ENCODE measurements at places on chromosomes 12 and 14. TPM values are rescaled to one million over a fixed set of nuclear protein-coding genes. Genes with fewer than 3 reads are reported as not detected.

TMTC3 gene
- 26.4 TPM for total RNA-seq

LIMA1 gene
- 98.6 TPM for total RNA-seq

GALNT8 gene
- not detected for total RNA-seq

TOGARAM1 gene
- total RNA-seq = 9.2 TPM

RDH11 gene
- 73.2 TPM for total RNA-seq

TAS2R30 gene
- 2.9 TPM for total RNA-seq

WNT1 gene
- not detected for total RNA-seq

RNASE7 gene
- total RNA-seq = not detected

PUS1 gene
- 37.0 TPM for total RNA-seq

UNG gene
- 54.9 TPM for total RNA-seq

CCDC38 gene
- total RNA-seq = 0.35 TPM

GDF3 gene
- total RNA-seq = not detected

LRP1-AS gene
- total RNA-seq = not detected
